HL-60 (cell line): ENCODE measurements at places on chromosomes 2 and 18.

DNA sequence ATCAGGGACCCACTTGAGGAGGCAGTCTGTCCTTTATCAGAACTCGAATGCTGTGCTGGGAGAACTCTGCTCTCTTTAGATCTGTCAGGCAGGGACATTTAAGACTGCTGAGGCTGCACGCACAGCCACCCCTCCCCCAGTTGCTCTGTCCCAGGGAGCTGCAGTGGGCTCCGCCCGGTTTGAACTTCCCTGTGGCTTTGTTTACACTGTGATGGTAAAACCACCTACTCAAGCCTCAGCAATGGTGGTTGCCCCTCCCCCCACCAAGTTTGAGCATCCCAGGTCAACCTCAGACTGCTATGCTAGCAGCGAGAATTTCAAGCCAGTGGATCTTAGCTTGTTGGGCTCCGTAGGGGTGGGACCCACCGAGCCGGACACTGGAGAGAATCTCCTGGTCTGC is 11.8 kb upstream of the LHCGR start:
- no peak for DNase-seq

DNA sequence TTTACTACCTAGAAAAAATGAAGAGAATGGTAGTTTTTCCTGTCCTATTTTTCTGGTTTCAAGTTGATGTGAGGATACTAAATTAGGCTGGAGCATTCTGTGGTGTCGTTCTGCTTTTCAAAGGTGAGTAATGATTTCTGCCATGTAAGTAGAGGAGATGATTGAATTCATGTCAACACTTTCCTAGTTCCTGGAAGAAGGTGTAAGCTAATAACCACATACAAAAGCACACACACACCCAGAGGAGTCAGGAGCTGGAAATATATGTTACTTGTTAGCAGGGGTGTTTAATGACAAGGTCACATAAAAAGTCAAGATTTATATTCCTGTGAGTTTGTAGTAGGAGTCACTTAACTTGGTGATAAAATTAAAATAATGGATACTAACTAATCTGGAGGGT is 172.1 kb downstream of the TMX3 start:
- no peak for DNase-seq

GRCh38 chr18:58793361-58793760 is 71.3 kb upstream of the ZNF532 start:
- no peak for DNase-seq

GRCh38 chr2:107585851-107586250 is 240.8 kb upstream of the RGPD4 start:
- no peak for DNase-seq

- DNase-seq: no peak
These were observed 112.1 kb upstream of the PIEZO2 start for GRCh38 chr18:11261486-11261885.

DNA sequence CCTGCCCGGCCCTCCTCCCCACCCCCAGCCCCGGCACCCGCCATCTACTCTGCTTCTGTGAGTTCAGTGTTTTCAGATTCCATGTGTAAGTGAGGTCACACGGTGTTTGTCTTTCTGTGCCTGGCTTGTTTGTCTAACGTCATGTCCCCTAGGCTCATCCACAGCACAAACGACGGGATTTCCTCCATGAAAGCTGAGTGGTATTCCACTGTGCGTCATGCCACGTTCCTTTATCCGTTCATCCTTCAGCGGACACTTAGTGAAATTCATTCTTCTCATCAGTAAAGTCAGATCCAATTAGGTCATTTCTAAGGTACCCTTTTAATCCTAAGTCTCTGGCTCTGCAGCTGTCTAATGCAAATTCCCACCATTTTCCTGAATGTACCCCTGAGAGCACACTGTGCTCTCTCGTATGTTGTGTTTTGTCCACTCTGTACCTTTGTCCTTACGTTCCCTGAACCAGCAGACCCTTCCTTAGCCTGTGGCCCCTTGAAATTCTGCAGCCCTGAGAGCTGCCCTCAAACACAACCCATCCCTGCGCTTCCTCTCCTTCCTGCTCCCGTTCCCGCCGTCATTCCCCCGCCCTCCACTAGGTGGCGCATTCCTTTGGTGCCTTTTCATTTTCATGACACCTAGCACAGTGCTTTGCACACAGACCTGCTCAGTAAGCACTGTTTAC is 44.1 kb downstream of the TRAPPC12 start:
- peak; percentile 52 for DNase-seq

GRCh38 chr2:86027196-86027921 is 78.3 kb downstream of the POLR1A start:
- no peak for DNase-seq

- no peak for DNase-seq
These were observed 787 bp upstream of the TBR1 start for GRCh38 chr2:161415034-161415986.

DNA sequence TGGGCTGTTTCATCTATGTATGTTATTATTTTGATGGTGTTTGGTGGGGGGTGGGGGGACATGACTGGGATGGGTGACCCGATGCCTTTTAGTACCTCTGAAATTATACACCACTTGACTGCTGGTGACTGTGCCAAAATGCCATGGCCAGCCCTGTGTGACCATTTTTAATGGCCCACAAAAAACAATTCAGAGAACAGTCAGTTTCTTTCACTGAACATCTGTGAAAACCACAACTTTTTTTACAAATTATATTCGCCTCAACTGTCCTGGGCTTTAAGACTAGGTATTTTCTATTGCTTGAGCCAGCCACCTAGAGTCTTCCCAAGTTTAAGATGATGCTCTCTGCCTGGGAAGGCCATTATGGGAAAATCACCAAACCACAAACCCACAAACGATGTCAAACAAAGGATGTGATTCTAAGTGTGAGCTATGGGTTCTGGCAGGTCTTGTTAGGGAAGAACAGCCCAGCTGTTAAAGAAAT is 33.9 kb downstream of the FN1 start:
- DNase-seq: no peak

DNA sequence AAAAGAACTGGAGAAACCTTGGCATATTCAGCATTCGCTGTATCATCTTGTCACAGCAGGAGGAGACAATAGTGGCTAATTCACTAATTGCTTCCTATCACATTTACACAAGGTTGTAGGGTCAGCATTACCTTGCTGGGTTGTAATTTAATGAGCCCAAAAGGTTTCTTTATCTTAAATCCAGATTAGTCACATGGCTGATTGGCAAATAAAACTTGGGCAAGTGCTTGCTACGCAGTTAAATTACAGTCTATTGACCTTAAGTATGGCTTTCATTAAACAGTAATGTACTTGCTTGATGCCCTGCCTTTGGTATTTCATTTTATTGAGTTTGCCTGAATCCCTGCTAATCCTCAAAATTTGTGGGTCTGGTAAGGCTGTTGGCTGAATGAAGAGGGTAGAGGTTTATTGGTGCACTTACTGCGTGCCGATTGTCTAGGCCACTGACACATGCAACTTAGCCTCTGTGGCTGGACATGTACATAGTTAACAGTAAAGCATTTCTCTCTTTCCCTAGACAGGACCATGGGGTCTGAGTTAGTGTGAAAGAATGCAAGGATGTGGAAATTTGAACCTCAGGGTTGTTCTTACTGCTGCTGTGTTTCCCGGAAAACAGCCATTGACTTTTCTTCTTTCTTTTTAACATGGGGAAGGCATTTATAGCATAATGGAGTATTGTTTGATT is 34.3 kb downstream of the FMNL2 start:
- DNase-seq: no peak

GRCh38 chr2:211744379-211744778 is 794.2 kb downstream of the ERBB4 start:
- no peak for DNase-seq

GRCh38 chr2:47945046-47945781 is 38.9 kb upstream of the FBXO11 start:
- DNase-seq: no peak

- DNase-seq: no peak
These were observed 801 bp downstream of the OSR1 start for GRCh38 chr2:19357402-19358241.

DNA sequence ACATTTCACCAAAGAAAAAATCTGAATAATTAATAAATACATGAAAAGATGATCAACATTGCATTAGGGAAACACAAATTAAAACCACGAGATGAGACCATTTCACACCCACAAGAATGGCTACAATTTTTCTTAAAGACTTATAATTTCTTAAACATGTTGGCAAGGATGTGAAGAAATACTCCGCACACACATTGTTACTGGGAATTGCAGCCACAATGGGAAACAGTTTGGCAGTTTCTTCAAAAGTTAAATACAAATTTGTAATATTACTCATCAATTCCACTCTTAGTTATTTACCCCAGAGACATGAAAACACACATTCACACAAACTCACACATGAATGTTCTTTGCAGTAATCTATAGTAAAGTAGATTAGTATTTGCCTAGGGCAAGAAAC is 363.3 kb upstream of the SMIM21 start:
- no peak for DNase-seq

- DNase-seq: peak; percentile 86
These were observed 2.2 kb upstream of the CASP8 start for GRCh38 chr2:201257956-201258665.

DNA sequence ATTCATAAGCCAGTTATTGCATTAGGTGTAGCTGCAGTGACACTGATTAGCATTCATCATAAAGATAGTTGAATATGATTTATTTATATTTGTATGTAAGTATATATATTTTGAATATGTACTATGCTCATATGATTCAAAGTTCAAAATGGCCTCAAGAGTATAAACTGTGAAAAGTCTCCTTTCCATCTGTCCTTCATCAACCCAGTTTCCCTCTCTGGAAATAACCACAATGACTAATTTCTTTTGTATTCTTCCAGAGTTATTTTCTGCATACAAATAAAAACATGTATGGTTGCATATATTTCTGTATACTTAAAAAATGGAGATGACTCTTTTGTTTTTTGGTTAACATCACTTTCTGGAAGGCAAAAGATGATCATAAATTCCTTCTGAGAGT is 95.2 kb downstream of the CAMKMT start:
- no peak for DNase-seq

DNA sequence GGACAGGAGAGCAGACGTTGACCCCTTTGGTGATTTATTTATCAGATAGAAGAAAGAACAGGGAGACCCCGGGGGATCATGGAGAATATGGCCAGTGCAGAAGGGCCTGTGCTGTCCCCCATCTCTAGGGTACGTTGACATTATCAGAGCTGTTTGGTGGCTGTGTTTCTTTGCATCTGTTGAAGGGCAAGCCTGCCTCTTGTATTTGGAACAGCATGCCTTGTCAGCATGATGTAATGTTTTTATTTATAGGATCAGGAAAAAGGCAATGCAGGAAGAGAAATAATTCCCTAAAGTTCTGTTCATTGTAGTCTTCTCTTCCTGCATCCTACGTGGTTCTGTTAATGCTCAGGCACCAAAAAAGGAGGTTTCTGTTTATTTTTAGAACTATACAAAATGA is 49.8 kb upstream of the CABYR start:
- no peak for DNase-seq

GRCh38 chr2:8614646-8615045 is 67.2 kb upstream of the ID2 start:
- no peak for DNase-seq

DNA sequence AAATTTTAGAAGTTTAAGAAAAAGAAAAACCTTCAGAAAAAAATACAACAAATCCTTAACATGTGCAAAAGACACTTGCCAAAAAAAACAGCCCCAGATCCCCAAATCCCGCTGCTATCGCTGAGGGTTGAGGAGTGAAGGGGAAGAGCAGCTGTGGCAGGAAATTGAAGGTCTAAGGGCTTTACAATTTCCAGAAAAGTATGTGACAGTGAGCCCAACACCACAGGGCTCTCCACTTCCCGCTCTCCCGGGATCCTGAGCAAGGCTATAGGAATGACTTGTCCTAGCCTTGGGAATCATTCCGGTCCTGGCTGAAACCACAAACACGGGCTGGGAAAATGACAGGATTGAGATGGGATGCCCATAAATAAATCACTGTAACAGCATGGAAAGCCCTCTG is 191.4 kb downstream of the TMEM163 start:
- DNase-seq: no peak

DNA sequence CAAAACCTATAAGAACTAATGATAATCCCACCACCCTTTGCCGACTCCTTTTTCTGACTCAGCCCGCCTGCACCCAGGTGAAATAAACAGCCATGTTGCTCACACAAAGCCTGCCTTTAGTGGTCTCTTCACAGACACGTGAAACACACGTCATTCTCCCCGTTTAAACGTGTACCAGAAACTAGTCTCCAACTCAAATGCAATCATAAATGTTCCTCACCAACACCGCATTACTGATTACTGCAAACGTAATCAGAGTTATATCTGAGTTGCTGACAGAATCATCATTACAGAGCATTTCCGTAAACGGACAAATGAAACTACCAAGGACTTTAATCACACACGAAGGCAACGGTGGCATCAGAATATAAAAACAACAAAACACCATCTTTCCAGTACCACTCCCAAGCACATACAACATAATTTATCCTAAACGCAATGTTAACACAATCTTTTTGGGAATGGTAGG is 1.9 kb downstream of the CLK1 start:
- DNase-seq: no peak

- no peak for DNase-seq
These were observed 12.8 kb downstream of the EHBP1 start for GRCh38 chr2:62718225-62718822.

DNA sequence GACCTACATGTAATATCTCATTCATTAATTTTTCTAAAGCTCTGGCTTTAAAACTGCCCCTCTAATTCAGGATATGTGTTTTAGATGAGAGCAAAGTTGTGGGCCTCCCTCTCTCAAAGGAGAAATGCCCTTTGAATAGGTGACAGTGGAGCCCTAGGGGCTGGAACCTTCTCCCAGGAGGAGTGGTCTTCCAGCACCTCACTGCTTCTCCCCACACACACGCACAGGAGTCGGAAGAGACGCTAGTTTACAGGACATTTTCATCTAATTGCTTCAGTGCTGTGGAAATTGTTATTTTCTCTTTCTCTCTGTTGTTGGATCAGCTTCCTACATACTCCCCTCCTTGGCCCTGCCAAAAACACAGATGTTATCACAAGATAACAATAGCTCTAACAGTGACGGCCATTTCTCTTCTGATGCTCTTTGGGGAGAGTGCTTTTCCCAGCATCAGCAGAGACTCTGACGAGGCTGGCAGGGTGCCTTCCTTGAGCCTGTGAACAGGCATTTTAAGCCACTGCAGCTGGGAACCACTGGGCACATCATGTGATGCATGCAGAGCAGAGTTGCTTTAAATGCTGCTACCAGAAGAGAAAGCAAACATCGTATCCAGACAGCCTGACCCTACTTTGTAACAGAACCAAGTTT is 209.4 kb upstream of the SP5 start:
- no peak for DNase-seq

DNA sequence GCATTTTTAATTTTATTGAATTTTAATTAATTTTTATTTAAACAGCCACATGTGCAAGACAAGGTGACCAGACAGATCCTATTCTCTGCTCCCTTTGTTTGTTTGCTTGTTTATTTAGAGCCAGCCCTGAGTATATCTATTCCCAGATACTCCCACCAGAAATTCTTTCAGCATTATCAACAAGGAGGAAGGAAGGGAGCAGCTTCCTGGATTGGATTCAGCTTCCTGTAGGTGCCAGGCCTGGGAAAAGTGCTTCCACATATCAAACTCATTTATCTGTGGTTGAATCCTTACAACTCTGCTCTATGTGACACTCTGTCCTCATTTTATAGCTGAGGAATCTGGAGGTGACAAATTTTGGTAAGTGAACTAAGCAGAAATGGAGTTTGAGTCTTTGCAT is 60.5 kb upstream of the KLF7 start:
- DNase-seq: no peak
